NCI-H510A (cell line): ENCODE measurements at places on chromosomes 5 and 9.

- no peak for DNase-seq
Measured at GRCh38 chr5:132269635-132270334, 12.3 kb downstream of the PDLIM4 start.

GRCh38 chr5:15806613-15807012 is 306.6 kb downstream of the FBXL7 start:
- DNase-seq = no peak

DNA sequence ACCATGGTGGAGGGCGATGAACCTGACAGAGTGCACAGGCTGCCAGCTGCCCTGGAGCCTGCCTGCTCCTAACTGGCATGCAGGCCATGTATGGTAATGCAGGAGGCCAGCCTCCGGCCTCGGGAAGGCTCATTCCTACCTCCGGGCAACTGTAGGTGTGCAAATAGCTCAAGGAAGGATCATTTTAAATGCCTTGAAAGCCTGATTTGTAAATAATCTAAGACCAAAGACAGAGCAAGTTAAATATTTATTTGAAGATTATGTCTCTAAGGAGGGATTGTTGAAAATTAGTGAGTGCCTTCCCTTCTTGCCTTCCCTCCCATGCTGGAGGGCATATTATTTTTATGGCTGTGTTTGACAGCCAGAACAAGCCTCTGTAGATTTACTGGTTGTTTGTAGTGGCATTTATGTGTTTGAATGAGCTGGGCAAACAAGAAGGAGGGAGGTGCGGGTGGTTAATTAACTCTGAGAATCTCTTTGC is 285.7 kb upstream of the TUT7 start:
- DNase-seq = no peak

DNA sequence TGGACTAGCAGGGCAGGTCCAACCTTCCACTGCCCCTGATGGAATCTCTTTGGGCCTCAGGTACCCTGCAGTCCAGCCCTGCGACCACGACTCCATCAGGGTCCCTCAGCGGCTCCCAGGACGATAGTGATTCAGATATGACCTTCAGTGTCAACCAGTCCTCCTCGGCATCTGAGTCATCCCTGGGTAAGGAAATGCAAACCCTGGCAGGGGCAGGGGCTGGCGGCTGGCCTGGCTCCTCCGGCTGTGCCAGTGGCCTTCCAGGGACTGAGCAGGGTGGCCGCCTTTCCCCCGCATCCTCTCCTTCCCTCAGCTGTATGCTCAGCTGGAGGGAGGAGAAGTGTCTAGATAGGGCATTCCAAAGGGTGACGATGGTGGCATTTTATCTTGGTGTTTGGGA is 45.0 kb downstream of the NEURL1B start:
- DNase-seq = no peak

DNA sequence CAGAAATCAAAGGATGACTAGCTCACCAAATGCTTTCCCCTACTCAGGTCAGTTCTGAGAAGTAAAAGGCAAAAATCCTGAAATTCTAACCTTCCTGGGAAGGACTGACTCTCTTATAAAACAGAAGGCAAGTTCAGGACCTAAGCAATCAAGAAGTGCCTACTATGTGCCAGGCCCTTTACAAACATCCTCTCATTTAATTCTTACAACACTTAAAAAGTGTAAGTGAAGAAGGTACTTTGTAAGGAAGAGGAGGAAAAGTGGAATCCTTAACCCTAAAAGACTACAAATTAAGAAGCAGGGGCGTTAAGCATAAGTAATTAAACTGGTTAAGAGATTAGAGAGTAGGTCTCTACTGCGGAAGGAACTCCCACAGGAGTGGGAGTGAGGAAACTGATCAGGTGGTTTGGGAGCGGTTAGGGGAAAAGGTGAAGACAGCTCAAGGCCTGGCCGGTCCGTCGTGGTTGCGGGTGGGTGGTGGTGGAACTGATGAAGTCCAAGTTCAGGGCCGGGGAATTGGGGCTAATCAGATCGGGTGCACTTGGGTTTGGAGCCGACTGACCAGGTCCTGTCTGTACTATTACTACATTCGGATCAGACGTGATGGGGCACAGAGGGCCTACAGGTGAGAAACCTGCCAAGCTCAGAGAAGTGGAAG is 839 bp downstream of the MED27 start:
- no peak for DNase-seq

- no peak for DNase-seq
Measured at GRCh38 chr9:99778308-99778707, 43.4 kb upstream of the NR4A3 start.

GRCh38 chr9:105309531-105309931 is 65.1 kb downstream of the SLC44A1 start:
- no peak for DNase-seq

GRCh38 chr9:7144265-7145046 is 386.7 kb downstream of the KDM4C start:
- no peak for DNase-seq

- no peak for DNase-seq
Measured at GRCh38 chr9:126307322-126308061, 19.1 kb upstream of the MVB12B start.

GRCh38 chr9:110464321-110464720 is 115.2 kb downstream of the SVEP1 start:
- peak; percentile 6 for DNase-seq
